ENCODE measurements at places on chromosomes 4 and X.

GRCh38 chr4:15586066-15586465 lies 69.1 kb downstream of the FBXL5 start:
- DNase-seq = no peak

DNA sequence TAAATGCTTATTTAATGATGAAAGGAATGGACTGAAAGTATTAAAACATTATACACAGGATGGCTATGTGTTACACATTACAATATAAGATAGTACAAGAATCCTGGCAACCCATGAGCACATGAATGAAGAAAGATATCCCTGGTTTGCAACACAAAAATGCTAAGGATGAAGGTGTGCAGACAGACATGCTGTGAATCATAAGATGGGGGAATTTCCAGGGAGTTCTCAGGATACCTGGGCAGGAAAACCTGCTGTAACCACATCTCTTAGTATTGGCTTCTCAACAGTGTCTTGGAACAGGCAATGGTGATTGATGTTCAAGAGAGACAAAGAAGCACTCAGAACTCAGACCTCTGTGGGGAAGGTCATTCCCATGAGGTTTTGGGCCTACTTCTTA lies 23.9 kb upstream of the ANOS1 start:
- DNase-seq = no peak

GRCh38 chr4:96025011-96025410 lies 185.1 kb downstream of the PDHA2 start:
- no peak for DNase-seq

DNA sequence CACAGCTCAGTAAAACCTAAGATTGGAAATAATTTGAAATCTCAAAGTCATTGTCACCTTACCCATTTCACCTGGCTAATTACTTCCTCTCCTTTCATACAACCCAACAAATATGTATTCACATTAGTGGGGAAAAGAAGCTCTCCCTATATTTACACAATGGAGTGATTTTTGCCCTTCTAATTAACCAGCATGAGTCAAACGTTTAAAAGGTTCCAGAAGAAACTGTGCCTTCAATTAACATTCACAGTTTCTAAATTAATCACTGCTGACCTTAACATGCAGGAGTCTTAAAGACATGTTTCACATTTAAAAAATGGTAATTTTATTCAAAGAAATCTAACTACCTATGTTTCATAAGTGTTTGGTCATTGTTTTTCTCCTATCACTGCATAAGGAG lies 254.6 kb downstream of the CBLL2 start:
- DNase-seq = no peak

- no peak for DNase-seq
Observed at GRCh38 chr4:186852073-186852420, 128.4 kb upstream of the FAT1 start.

GRCh38 chr4:62618042-62618441 lies 1417.9 kb downstream of the ADGRL3 start:
- DNase-seq = no peak

GRCh38 chrX:46683048-46683447 lies 75.9 kb downstream of the SLC9A7 start:
- no peak for DNase-seq

- no peak for DNase-seq
Observed at GRCh38 chrX:32929040-32929439, 282.3 kb downstream of the DMD start.

DNA sequence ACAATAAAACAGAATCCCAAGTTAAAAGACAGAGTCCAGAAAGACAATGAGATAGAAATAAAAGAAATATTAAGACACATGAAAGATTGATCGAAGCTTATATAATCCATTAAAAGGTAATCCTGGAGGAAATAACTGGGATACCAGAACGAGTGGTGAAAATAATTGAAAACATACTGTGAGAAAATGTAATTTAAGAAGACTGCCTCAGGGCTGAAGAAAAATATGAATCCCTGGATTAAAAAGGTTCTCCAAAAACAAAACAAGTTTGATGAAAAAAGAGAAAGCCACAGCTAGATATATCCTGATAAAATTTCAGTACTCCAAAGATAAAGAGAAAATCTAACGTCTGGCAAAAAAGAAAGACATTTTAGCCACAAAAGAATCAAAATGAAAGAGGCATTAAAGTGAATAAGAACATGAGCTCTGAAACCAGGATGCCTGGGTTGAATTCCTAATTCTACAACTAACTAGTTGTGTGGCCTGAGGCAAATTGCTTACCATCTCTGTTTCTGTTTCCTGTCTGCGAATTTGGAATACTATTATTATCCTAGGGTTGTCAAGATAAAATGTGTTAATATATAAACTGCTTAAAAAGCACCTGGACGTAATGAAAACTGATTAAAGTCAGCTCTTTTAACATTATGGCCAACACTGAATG lies 5.5 kb downstream of the DDX60L start:
- no peak for DNase-seq

DNA sequence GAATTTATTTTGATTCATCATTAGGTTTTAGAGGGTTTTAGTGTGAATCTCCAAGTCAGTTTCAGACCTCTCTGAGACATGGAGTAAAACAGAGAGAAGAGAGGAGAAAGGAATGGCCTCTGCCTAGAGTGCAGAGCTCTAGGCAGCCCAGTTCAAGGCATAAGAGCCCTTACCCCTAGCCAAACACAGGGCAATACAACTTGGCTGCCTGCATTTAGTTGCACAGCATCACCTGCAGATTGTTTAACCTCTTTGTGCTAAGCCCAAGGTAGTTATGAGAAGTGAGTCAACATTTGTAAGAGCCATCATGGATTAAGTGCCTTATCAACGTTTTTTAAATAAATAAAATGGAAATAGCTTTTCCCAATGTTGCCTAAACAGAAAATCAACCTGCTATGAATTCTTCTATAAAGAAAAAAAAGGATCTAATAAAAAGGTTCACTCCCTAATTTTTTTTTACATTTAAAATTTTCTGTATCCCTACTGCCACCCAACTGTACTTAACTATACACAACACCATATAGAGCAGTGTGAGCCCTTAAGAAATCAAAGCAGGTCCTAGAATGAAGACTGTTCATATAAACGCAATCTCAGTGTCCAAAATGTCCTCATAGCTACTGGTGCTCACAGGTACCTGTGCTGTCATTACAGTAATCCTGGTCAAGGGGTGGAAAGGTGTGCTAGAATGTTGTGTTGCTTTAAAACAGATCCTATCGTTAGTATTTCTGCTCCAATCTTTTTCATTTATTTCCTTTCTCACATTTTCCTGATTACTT lies 36.0 kb downstream of the PF4 start:
- no peak for DNase-seq

DNA sequence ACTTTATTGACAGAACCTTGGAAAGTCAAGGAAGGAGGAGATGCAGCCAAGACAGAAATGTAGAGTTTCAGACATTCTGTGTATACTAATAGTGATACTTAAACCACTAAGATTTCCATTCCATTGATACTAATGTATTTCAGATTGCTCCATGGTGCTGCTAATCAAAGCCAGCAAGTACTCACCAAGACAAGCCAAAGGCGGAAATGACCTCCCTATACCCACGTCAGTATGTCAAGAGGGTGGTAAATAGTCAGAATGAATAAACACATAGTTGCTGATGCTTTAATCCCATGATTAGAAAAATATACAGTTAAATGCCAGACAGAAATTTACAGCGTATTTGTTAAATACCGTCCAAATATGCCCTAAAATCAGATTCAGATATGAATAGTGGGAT lies 417.8 kb upstream of the INTU start:
- DNase-seq = no peak

DNA sequence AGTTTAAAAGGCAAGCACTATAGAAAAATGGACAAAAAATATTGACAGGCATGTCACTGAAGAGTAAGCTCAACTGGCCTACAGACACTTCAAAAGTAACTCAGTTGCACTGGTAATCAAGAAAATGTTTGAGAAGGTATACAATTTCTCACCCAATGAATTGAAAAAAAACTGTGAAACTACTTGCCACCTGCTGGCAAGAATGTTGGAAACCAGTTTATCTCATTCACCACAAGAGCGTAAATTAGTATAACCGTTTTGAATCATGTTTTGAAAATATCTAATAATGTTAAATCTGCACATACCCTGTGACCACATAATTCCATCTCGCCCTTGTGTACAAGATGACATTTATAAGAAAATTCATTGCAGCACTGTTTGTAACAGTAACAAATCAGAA lies 31.7 kb downstream of the TXK start:
- DNase-seq = no peak

All from left lobe of liver (tissue), 2 donors.